ENCODE measurements at places on chromosomes 6 and 20. TPM values are rescaled to one million over a fixed set of nuclear protein-coding genes. Genes with fewer than 3 reads are reported as not detected.

Gene LY86
- not detected for total RNA-seq

Gene HFE
- total RNA-seq: 13.7 TPM

Gene ZNF334
- total RNA-seq: 2.0 TPM

Gene RFX6
- not detected for total RNA-seq

Gene MUC22
- total RNA-seq: not detected

Gene RIPPLY2
- 0.28 TPM for total RNA-seq

Gene NKX2-2
- total RNA-seq: not detected

Gene TTBK1
- not detected for total RNA-seq

Gene ADGRB3
- 0.43 TPM for total RNA-seq

Gene SLC17A2
- total RNA-seq: not detected

Gene SYCP2
- total RNA-seq: 0.57 TPM

Gene GSTA1
- total RNA-seq: not detected

Gene PACSIN1
- not detected for total RNA-seq

Gene ID1
- total RNA-seq: 141 TPM

Gene ASIP
- not detected for total RNA-seq

Gene AKIRIN2
- total RNA-seq: 13.3 TPM

Gene CFAP206
- 0.09 TPM for total RNA-seq

Gene ETV7
- 0.85 TPM for total RNA-seq

Gene VPS52
- total RNA-seq: 36.6 TPM

Gene LY6G6C
- total RNA-seq: not detected

Gene ZSCAN31
- total RNA-seq: 7.8 TPM

Gene NUS1
- total RNA-seq: 12.5 TPM

Gene PET117
- total RNA-seq: 11.1 TPM

Gene LST1
- total RNA-seq: not detected

Gene SLC35D3
- total RNA-seq: not detected

Gene MDFI
- 0.55 TPM for total RNA-seq

Gene RBM12
- total RNA-seq: 38.6 TPM

Gene MEP1A
- not detected for total RNA-seq

Gene RBM24
- total RNA-seq: 3.5 TPM

Gene TRIM40
- total RNA-seq: not detected

Gene PI16
- total RNA-seq: 0.43 TPM

Gene SDCBP2
- total RNA-seq: 1.3 TPM

Gene PACRG
- not detected for total RNA-seq

All from smooth muscle cell of bladder (primary cell).